ENCODE measurements at places on chromosomes 6 and 20.

- no peak for DNase-seq
Measured at GRCh38 chr6:166197361-166197760, 29.7 kb upstream of the TBXT start.

DNA sequence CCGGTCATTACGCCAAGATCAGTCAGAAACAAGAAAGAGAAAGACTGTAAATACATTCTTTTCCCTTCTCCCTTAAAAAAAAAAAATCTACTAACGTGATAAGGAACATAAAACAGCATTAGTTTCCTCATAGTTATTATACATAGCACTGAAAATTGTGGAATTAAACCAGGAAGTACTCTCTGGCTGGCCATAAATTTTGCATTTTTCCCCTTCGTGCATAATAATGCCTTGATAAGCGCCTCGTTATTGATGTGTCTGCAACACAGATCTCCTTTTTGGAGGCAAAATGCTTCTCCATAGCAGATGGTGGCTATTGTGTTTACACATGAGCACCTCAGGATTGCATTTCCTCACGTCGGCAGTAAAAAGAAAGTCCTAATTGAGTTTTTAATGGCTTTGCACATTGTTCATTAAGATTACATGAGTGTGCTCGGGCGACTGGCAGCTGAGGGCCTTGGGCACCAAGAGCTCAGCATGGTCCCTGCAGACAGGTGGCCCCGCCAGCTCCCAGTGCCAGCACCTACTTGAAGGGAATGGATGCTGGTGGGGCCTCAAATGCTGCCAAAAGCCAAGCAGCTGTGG is 394.5 kb downstream of the PTPRT start:
- DNase-seq, result no peak

DNA sequence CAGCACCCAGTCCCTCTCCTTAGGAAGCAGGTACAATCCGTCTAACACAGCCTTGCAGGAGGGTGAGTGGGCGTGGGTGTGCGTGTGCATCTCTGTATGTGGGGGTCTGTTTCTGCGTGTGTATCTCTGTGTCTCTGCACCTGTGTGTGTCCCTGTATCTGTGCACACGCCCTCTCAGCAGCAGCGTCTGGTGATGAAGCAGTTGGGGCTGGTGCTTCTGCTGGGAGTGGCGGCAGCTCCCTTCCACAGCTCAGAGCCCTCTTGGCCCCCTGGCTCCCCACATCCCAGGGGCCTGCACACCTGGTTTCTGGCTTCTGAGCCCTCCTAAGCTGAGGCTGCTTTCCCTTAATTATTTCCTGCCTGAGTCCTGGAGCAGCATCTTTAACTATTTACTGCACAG is 49.5 kb upstream of the CCDC167 start:
- no peak for DNase-seq

GRCh38 chr6:138492113-138492512 is 7.2 kb downstream of the NHSL1 start:
- DNase-seq, result no peak

DNA sequence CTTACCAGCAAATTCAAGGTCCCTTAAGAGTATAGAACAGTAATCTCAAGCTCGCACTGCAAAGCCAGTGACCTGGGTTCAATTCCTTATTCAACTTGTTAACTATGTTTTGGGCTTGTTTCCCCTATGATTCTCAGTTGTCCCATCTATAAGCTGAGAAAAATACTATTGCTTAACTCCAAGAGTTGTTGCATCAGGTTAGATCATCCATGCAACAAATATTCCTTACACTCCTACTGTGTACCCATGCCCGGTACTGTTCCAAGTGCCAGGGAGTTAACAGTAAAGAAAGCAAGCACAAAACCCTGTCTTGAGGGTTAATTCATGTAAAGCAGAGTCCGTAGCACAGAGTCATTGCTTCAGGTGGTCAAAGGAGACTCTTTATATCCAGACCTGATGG is 247.3 kb downstream of the MAFB start:
- no peak for DNase-seq

- no peak for DNase-seq
Measured at GRCh38 chr6:111606620-111607115, 990 bp upstream of the TRAF3IP2 start.

DNA sequence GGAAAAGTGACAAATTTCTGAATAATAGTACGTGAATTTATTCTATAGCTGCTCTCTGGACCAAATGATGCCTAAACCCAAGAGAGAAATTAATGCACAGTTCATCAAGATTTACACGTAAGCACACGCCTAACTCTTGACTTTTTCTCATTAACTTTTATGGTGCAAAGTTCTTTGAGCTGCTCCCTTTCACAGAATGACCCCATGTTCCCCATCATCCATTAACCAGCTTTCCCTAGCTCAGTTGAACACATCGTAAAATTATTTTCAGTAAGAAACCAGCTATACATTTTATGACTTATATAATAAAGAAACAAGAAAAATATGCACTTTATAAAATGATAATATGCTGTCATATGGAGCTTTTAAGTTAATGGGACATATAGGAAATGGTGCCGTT is 54.3 kb downstream of the ID4 start:
- no peak for DNase-seq

GRCh38 chr6:71386215-71386614 is 97.6 kb downstream of the OGFRL1 start:
- no peak for DNase-seq

DNA sequence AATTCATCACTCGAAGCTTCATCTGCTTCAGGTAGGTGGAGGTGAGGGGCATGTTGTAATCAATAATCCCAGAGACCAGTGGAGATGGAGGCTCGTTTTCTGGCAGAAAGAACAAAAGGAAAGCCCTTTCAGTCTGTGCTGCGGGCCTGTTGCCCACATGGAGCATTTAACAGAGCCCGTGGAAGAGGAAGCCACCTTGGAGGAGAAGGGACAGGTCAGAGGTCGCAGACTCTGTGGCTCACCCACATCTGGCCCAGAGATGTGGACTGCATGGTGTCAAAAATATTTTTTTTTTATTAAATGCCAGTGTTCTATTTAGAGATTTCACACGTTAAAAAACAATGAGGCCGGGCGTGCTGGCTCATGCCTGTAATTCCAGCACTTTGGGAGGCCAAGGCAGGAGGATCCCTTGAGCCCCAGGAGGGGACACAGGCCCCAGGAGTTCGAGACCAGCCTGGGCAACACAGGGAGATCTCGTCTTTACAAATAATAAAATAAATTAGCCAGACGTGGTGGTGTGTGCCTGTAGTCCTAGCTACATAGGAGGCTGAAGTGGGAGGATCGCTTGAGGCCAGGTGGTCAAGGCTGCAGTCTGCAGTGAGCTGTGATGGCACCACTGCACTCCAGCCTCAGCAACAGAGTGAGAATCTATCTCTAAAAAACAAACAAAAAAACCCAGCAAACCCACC is 73.6 kb downstream of the NOL4L start:
- no peak for DNase-seq

- DNase-seq, result no peak
Measured at GRCh38 chr6:163036160-163036645, 308.4 kb downstream of the PACRG start.

DNA sequence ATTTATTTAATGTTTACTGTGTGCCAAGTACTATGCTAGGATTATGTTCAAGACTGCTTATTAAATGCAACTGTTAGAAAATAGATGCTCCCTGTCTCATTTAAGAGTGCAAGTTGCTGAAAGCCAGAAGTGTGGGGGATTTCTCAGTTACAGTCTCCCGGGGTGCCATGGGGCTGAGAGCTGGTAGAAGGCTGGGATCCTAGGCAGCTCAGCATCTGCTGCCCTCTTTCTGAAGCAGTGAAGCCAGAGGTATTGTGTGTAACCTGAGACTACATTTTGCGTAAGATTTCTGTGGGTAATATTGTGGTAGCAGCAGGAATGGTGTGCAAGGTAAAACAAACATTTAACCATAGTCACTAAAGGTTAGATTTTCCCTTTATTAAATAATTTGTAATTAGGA is 120.6 kb downstream of the AKAP7 start:
- no peak for DNase-seq

DNA sequence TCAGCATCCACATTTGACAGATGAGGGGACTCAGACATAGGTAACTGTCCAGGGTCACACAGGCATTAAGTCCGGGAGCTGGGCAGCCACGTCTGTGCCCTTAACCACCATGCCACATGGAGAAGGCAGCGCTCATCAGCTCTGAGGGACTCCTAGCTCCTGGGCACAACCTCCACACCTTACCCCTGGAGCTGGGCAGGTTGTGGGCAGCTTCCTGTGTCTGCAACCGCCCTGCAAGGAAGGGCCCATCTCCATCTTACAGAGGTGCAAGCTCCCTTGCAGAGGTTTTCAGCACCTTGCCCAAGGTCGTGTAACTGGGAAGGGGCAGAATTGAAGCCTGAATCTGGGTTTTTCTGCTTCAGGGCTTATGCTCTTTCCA is 7.9 kb downstream of the CCDC167 start:
- DNase-seq, result no peak

- no peak for DNase-seq
Measured at GRCh38 chr6:34773916-34774315, 16.6 kb downstream of the SNRPC start.

DNA sequence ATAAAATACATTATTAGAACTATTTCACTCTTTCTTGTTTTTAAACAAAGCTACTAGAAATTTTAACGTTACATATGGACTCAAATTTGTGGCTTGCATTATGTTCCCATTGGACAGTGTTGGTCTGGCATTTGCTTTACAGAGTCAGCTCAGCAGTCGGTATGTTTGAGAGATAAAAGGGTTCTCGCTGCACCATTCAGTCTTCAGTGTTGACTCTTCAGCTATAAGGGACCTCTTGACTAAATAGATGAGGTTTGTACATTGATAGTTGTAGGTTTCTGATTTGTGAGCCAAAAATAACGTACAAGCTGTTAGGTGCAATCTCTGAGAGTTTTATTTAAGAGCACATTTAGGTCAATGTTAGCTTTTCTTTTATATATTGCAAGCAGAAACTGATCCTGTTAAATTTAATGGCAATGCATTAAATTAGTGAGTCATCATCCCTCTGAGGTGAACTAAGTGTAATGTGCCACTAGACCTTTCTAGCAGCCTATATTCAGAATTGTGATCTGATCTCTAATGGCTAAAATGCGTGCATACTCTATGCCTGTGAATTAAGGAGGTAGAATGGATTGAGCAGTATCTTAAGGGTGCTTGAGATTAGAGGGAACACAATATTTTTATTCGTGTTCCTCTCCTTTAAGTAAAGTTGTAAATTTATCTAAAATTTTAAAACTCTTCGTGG is 485.6 kb upstream of the SYNCRIP start:
- DNase-seq, result no peak

DNA sequence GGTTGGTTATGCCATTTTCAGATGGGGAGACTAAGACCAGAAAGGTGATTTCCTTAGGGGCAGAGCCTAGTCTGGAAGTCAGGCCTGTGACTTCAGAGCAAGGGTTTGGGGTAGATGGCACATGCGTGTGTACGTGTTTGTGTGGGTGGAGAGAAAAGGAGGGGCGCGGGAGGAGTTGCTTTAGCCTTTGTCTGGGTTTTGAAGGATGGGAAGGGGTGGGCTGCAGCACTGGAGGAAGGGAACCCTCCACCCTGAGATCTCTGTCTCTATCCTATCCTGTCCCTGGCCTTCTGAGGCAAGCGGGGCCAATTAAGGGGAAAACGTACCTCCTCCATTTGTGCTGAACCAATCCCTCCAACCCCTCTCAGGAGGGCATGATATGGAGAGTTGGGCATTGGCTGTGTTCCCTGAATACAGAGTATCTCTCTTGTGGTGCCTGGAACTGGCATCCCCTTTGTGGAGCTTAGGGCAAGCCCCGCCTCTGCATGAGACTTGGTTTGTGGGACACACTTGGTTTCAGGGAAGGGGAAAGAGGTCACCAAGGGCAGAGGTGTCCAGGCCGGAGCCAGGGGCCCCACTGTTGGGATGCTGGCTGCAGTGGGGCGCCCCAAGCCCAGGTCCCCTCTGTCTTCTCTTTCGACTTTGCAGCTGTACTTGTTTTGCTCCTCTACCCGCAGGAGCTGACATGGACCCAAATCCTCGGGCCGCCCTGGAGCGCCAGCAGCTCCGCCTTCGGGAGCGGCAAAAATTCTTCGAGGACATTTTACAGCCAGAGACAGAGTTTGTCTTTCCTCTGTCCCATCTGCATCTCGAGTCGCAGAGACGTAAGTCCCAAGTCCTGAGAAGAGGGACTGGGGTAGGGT is at the start of gene DBNDD2:
Gene DBNDD2, plus strand, starts transcription at position 507 of the 863 bp plus-strand sequence. Its CDS starts 179 bp downstream, at position 686.
- no peak for DNase-seq

- DNase-seq, result no peak
Measured at GRCh38 chr6:114167583-114168576, 174.9 kb downstream of the HS3ST5 start.

GRCh38 chr6:117668736-117669135 is 6.5 kb upstream of the NUS1 start:
- DNase-seq, result no peak
